A549 treated with GW870086 at 1 μM for 4 hours (cell line): ENCODE measurements at places on chromosomes 5 and 9. TPM values are rescaled to one million over a fixed set of nuclear protein-coding genes. Genes with fewer than 3 reads are reported as not detected.

UBE2QL1 gene
- 0.11 to 0.23 TPM (median 0.20 TPM) in 5 replicates for total RNA-seq

DMRT3 gene
- not detected in 5 replicates for total RNA-seq

FBXL7 gene
- 1.3 to 1.8 TPM (median 1.5 TPM) in 5 replicates for total RNA-seq

RNF224 gene
- total RNA-seq, result 0.08 to 0.31 TPM (median 0.21 TPM) in 5 replicates

SIT1 gene
- not detected in 5 replicates for total RNA-seq

EPB41L4A gene
- total RNA-seq, result 2.5 to 2.8 TPM (median 2.6 TPM) in 5 replicates

DIRAS2 gene
- total RNA-seq, result not detected in 5 replicates

ABLIM3 gene
- 10.7 to 13.6 TPM (median 11.1 TPM) in 5 replicates for total RNA-seq

ACOT12 gene
- total RNA-seq, result 0.07 to 0.08 TPM in 2 of 5 replicates, not detected in the others

CYLC2 gene
- not detected in 5 replicates for total RNA-seq

GPRIN1 gene
- total RNA-seq, result 6.9 to 9.5 TPM (median 8.6 TPM) in 5 replicates

LEAP2 gene
- 0.68 to 1.2 TPM (median 0.86 TPM) in 5 replicates for total RNA-seq

PCDHA3 gene
- total RNA-seq, result 0.78 to 1.3 TPM (median 0.88 TPM) in 5 replicates

SOWAHA gene
- total RNA-seq, result 0.07 to 0.16 TPM (median 0.11 TPM) in 5 replicates

HBEGF gene
- 5.2 to 6.3 TPM (median 5.7 TPM) in 5 replicates for total RNA-seq

LCN9 gene
- total RNA-seq, result not detected in 5 replicates

THOC3 gene
- 52.1 to 64.0 TPM (median 56.2 TPM) in 5 replicates for total RNA-seq

BHMT2 gene
- not detected in 5 replicates for total RNA-seq
